Hematopoietic multipotent progenitor cell treated with erythropoietin and hydrocortisone succinate and interleukin-3 and kit ligand, for 4 days (in vitro differentiated cells): ENCODE measurements at places on chromosomes 1 and 21.

DNA sequence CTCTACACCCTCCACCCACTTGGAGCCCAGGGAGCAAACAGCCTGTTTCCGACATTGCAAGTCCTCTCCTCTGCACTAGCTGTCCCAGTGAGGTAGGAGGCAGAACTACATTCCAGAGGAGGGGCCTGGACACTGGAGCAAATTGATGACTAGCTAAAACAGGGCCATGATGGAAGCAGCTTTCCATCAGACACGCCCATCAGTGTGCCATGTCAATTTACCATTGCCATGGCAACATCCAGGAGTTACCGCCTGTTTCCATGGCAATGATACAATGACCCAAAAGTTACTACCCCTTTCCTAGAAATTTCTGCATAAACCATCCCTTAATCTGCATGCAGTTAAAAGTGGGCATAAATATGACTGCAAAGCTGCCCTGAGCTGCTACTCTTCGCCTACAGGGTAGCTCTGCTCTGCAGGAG, 647.1 kb downstream of the PTPRU start:
- DNase-seq, result no peak

- DNase-seq, result no peak
Measured at GRCh38 chr21:15088488-15088887, 23.7 kb upstream of the NRIP1 start.

GRCh38 chr1:5986018-5986417, 6.2 kb downstream of the NPHP4 start:
- DNase-seq, result no peak

DNA sequence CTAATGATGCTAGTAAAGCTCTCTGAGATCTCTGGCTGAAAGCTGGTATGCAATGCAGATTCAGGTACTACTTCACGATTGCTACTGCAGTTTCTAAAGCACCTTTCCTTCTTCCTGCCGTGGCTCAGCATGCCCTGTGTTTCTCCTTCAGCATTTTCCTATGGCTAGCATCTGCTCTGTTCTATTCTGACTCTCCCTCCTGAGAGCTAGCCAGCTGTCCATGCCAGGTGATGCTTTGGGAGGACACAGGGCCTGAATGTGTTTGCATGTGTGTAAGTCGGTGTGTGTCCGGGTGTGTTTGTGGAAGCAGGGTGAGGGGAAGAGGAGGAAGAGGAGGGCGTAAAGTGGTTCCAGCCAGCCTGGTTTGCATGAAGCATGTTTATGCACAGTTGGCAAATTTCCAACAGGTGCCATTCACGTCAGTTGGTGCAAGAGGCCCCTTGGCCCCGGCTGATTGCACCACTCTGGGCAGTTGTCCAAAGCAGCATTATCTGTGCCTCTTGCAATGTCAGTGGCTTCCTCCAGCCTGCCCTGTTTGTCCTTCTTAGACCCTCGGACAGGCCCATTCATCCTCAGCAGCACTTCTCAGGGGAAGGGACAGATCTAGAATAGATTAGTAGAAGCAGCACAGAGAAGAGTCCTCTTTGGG, 433.3 kb downstream of the DISC1 start:
- peak; percentile 29 for DNase-seq

DNA sequence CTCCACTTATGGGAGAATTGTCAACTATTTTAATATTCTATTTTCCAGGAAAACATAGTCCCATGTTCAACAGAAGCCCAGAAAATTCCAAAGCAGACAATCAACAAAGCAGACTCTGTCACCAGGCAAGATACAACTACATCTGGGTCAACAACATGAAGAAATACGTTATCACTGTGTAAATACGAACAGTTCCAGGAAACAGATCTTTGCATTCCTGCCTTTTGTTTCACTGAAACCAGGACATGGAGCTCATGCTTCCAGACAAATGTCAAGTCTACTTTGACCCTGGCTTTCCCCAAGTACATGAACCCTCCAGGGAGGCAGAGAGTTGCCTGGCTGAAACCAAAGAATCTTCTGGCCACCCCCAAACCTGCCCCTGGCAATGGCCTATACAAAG, 106.7 kb downstream of the SETD4 start:
- DNase-seq, result no peak

- DNase-seq, result no peak
Measured at GRCh38 chr1:109263234-109263596, 13.9 kb downstream of the CELSR2 start.

DNA sequence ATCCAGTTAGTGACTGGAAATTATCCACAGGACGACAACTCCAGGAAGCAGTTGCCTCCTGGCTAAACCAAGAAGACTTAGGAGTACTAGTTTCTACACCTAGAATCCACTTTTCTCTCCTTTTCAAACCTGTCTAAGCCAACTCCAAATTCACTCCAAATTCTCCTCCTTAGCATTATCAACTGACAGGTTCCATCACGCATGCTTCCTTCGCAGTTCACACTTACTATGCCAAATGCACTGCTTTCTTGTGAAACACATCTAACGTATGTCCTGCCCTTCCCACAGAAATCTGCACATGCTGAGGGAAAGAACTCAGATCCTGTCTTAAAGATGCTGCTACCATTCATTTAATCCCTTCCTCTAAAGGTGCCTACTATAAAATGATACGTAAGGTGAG, 225.9 kb downstream of the RERE start:
- DNase-seq, result no peak

- DNase-seq, result no peak
Measured at GRCh38 chr1:232684371-232685105, 54.6 kb upstream of the SIPA1L2 start.

DNA sequence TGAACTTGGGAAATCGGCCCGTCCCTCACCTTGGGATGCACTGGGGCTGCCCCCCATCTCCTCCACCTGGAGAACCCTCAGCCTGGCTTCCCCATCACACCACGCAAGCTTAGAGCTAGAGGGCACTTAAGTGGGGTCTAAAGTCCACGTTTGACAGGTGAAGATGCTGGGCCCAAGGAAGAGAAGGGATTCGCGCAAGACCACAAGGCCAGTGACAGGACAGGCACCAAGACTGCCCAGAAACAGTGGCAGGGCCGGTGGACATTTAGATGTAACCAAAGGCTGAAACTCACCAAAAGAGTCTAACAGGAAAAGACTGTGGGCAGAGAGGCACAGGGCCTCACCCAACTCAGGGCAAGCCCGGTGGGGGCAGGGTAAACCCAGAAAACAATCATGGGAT, 130.8 kb upstream of the EDN2 start:
- DNase-seq, result no peak

- no peak for DNase-seq
Measured at GRCh38 chr1:78318011-78318410, 172.8 kb upstream of the PTGFR start.

DNA sequence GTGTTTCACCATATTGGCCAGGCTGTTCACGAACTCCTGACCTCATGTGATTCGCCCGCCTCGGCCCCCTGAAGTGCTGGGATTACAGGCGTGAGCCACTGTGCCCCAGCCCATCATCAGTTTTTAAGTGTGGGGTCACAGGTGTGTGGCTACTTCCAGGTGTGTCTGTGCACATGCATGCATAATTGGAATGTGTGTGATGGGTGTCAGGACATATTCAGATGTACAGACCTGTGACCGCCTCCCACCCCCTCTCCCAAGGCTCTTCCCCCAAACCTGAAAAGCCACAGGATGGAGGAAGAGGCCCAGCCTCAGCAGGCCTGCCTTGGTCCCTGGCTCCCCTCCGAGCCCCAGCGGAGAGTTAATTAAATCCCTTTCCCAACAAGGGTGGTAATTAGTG, 37.3 kb upstream of the CSF3R start:
- DNase-seq, result no peak

GRCh38 chr1:174795806-174796205, 203.9 kb upstream of the CACYBP start:
- no peak for DNase-seq

GRCh38 chr1:22317920-22318243, 133.8 kb upstream of the ZBTB40 start:
- DNase-seq, result no peak

DNA sequence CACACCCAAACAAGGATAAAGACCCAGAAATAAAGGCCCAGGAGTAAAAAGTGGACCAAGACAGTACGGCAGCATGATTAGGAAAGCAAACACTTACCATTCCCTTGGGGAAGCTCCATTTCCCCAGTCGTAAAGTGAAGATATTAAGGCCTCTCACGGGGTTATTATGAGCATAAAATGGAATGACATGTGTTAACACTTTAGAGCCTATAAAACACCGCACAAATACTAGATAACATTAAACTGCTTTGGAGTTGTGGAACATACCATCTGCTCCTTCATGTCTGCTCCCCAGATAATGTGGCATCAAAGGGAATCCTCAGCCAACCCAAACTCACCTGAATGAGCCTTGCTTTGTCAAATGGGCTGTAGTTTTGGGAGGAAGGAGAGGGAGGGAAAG, 8.9 kb upstream of the ITLN2 start:
- no peak for DNase-seq

DNA sequence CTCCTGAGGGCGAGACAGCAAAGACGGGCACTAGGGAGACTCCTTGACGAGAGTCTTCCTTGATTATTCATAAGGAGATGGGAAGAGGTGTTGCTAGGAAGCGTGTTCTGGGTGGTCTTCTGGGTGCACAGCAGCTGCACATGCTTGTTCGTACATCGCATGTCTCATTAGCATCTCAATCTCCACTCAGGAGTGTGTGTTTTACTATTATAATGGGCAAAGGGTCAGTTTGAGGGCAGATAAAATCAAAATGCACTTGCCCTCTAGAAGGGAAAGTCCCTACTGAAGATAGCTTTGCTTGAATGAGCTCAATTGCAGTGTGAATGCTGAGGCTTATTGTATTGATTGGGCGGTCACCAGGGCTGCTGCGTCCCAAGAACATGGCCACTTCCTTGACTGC, 50.2 kb upstream of the SCCPDH start:
- no peak for DNase-seq

DNA sequence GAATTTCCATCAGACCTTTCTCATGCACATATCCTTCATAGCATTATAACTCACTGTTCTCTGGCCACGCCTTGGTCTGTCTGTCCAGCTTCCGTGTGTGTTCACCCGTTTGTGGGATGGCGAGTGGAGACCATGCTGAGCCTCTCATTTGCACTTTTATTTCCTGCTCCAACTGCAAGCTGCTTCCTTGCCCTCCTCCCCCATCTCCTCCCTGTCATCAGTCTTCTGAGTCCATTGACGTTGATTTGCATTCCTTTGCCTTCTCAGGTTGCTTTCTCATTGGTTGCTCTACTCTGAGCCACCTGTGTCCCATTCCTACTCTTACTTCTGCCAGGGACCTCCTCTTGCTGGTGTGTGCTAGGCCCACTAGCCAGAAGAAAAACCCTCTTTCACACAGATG, 146.4 kb downstream of the NOS1AP start:
- no peak for DNase-seq

DNA sequence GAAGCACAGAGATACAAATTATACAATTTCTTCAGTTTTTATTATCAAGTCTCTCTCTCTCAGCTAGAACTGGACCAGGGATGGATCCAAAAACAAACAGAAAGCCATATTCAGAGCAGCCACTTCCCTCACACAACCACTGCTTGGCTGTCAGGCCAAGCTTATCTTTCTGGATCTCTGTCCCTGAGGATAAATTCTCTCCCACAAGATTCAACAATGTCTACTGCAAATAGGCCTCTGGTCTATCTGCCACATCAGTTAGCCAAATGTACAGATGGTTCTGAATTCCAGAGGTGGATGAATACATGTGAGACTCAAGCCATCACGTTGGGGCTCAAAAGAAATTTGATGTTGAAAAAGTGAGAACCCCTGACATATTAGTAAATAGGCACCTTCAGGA, 350.9 kb downstream of the LTN1 start:
- DNase-seq, result no peak

DNA sequence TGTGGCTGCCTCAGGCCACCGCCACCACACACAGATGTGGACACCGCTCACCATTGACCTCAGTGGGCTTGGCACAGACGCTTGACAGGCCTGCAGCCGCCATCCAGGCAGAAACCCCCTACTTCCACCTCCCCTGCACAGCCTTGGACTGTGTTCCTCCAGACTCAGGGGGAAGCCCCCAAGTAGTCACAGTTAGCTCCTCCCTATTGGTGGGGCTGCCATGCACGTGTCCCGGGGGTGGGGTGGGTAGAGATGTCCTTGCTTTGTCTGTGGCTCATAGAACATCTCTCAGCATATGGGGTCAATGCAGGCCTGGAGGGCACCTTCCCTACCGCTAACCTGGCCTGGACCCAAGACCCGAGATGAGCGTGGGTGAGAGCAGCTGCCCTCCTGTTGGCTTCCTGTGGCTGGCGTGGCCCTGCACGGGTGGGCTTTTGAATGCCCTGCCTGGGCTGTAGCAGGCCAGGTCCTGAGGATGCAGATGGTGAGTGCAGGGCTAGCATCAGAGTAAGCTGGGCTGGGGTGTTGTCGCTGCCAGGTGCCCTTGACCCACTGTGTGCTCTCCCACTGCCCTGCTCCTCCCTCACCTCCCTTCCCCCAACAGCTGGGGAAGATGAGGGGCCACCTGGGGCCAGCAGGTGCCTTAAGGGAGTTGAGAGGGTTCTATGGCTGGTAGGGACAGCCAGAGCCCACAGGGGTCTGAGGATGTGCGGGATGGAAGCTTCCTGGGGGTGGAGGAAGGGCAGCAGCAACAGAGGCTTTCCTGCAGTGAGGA, 6.2 kb downstream of the CROCC start:
- DNase-seq, result no peak

DNA sequence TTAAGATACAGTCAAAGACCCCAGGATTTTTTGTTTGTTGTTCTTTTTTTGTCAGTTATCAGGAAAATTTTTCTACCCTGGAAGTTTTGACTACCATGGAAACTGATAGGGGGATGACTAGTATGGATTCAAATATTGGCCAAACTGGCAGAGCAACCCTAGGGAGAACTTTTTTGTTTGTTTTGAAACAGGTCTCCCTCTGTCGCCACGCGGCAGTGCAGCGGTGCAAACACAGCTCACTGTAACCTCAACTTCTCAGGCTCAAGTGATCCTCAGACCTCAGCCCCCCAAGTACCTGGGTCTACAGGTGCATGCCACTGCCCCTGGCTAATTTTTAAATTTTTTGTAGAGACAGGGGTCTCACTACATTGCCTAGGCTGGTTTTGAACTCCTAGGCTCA, 46.6 kb downstream of the TOR3A start:
- no peak for DNase-seq

GRCh38 chr1:42686418-42686817, 4.2 kb downstream of the YBX1 start:
- DNase-seq, result peak; percentile 71

DNA sequence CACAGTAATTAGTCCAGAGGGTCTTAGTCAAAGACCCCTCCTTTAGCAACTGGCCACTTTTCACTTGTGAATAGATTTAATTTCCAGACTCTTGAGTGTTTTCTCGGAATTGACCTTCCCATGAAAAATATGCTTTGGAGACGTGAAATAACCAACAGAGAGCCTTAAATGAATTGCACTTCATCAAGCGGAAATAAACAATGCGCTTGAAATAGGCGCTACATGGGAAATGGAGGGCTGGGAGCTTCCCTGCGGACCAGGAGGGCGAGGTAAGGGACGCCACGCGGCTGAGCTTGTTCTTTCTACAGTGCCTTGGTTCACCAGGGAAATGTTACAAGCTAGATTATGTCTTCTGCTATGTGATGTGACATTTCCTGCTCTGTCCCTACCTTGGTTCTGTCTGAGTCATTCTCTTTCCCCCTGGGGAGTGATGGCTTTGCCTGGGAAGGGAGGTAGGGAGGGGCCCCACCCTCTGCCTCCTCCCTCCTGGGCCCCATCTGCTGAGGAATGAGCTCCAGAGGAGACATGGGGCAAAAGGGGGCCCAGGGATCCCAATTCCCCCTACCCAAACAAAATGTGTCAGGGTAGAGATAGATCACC, 619.3 kb downstream of the PTPRU start:
- no peak for DNase-seq

- DNase-seq, result peak; percentile 58
Measured at GRCh38 chr1:193069748-193070385, 10.5 kb downstream of the RO60 start.
